ENCODE measurements at places on chromosomes 1 and 21. TPM values are rescaled to one million over a fixed set of nuclear protein-coding genes. Genes with fewer than 3 reads are reported as not detected.

Gene TINAGL1
- 22.9 TPM for total RNA-seq

Gene UTS2
- total RNA-seq: not detected

Gene ZNF593OS
- 0.29 TPM for total RNA-seq

Gene SSR2
- 633 TPM for total RNA-seq

Gene SLC1A7
- total RNA-seq: not detected

Gene SPRR2B
- not detected for total RNA-seq

Gene FAM3B
- total RNA-seq: not detected

Gene CYP4X1
- total RNA-seq: not detected

Gene TMEM82
- total RNA-seq: not detected

Gene OR2L13
- not detected for total RNA-seq

Gene DCDC2B
- total RNA-seq: not detected

Gene CDA
- 31.5 TPM for total RNA-seq

Gene U2AF1
- total RNA-seq: 30.8 TPM

Gene GPR89B
- total RNA-seq: 11.5 TPM

Gene CHRM3
- not detected for total RNA-seq

Gene ZNF687
- total RNA-seq: 24.5 TPM

Gene ANKRD65
- total RNA-seq: 6.6 TPM

Gene PSMB4
- 482 TPM for total RNA-seq

Gene FAM72D
- total RNA-seq: 0.86 TPM

Gene TFF3
- not detected for total RNA-seq

Gene FAM163A
- not detected for total RNA-seq

Gene CDC7
- total RNA-seq: 9.0 TPM

Gene VHLL
- total RNA-seq: not detected

Gene FCRL1
- total RNA-seq: not detected

Gene ANKRD45
- not detected for total RNA-seq

Gene CA6
- not detected for total RNA-seq

Gene RXRG
- total RNA-seq: not detected

Gene NDUFS5
- 461 TPM for total RNA-seq

Gene UBE2U
- total RNA-seq: not detected

Gene ACKR1
- total RNA-seq: not detected

Gene OR2L2
- total RNA-seq: not detected

Gene ADGRB2
- total RNA-seq: 5.2 TPM

Gene S100A3
- 5.8 TPM for total RNA-seq

Gene CTSS
- 1.2 TPM for total RNA-seq

Gene RAB13
- total RNA-seq: 47.3 TPM

Gene TBX19
- 0.29 TPM for total RNA-seq

Gene LCE2A
- not detected for total RNA-seq

Gene ZYG11B
- 31.5 TPM for total RNA-seq

Gene PRMT6
- total RNA-seq: 15.0 TPM

Gene SYT14
- total RNA-seq: 0.18 TPM

Gene CITED4
- total RNA-seq: 10.4 TPM

Gene PER3
- 2.5 TPM for total RNA-seq

Gene CNKSR1
- not detected for total RNA-seq

Gene CD5L
- total RNA-seq: not detected

Gene CELA2A
- not detected for total RNA-seq

Gene ANP32E
- total RNA-seq: 40.8 TPM

Gene PTAFR
- 1.2 TPM for total RNA-seq

Gene CSF3R
- not detected for total RNA-seq

Gene IGSF9
- not detected for total RNA-seq

Measured in myometrial cell (primary cell).